Heart right ventricle (tissue), 16 donors: ENCODE measurements at places on chromosomes 13 and 19. TPM values are rescaled to one million over a fixed set of nuclear protein-coding genes. Genes with fewer than 3 reads are reported as not detected.
A peak's percentile ranks its signal among the peaks of the same experiment; 100 is the strongest.

- H3K36me3 ChIP-seq = no peaks in the 10 kb centered on the region
- H3K27ac ChIP-seq = no peak overlapping the region
- H3K27me3 ChIP-seq = no peaks in the 10 kb centered on the region
- H3K4me1 ChIP-seq = peaks cover 4% of the 10 kb centered on the region
Measured at GRCh38 chr19:28881616-28882015, 331.3 kb downstream of the UQCRFS1 start.

- no peaks in the 10 kb centered on the region for H3K4me1 ChIP-seq
- DNase-seq = no peak
- H3K27me3 ChIP-seq = no peaks in the 10 kb centered on the region
- H3K4me3 ChIP-seq = no peak overlapping the region
- H3K27ac ChIP-seq = no peak overlapping the region
Measured at GRCh38 chr19:8566855-8567254, 10.4 kb downstream of the MYO1F start.

DNA sequence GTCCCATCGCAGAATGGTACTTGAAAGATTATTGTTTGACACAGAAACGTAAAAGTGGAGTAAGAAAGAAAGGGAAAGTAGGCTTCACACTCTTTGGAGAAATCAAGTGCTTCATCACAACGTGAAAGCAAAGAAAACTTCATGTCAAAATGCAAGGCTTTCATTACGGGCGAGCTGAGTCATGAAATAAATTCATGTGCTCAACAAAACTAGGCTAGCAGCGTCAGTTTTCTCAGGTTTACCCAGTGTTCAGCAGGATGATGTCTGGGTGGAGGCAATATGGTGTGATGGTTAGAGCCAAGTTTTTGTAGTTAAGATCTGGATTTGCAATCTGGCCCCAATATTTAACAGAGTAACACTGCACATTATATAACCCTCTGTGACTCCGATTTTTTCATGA, 128.0 kb downstream of the TRPC4 start:
- H3K27me3 ChIP-seq = no peaks in the 10 kb centered on the region
- H3K36me3 ChIP-seq = no peaks in the 10 kb centered on the region
- no peak for DNase-seq
- H3K27ac ChIP-seq = no peak overlapping the region
- no peaks in the 10 kb centered on the region for H3K4me1 ChIP-seq

- DNase-seq = no peak
- H3K4me3 ChIP-seq = peak overlapping the region; percentile 42
- no peaks in the 10 kb centered on the region for H3K36me3 ChIP-seq
- peaks cover 28% of the 10 kb centered on the region for H3K4me1 ChIP-seq
- H3K27ac ChIP-seq = no peak overlapping the region
Measured at GRCh38 chr19:2291185-2291751, 9.3 kb upstream of the PEAK3 start.

DNA sequence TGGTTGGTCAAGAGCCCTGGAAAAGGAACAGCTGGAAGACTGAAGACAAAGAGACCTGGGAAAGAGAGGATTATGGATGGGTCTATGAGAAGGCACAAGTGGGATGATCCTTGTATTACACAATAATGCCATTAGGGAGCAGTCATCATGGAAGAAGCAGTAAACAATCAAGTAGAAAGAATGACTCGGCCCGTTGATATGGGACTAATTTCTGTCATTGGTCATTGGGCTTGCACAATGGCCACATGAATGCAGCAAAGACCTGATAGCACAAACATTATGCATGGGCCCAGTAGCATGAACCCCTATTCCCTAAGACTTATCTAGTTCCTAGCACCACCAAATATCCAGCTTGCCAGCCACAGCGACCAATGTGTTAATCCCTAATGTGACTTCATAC, 390.3 kb upstream of the ZNF507 start:
- no peaks in the 10 kb centered on the region for H3K4me1 ChIP-seq
- H3K36me3 ChIP-seq = no peaks in the 10 kb centered on the region
- no peak for DNase-seq
- H3K27ac ChIP-seq = no peak overlapping the region
- no peak overlapping the region for H3K4me3 ChIP-seq
- no peaks in the 10 kb centered on the region for H3K27me3 ChIP-seq

DNA sequence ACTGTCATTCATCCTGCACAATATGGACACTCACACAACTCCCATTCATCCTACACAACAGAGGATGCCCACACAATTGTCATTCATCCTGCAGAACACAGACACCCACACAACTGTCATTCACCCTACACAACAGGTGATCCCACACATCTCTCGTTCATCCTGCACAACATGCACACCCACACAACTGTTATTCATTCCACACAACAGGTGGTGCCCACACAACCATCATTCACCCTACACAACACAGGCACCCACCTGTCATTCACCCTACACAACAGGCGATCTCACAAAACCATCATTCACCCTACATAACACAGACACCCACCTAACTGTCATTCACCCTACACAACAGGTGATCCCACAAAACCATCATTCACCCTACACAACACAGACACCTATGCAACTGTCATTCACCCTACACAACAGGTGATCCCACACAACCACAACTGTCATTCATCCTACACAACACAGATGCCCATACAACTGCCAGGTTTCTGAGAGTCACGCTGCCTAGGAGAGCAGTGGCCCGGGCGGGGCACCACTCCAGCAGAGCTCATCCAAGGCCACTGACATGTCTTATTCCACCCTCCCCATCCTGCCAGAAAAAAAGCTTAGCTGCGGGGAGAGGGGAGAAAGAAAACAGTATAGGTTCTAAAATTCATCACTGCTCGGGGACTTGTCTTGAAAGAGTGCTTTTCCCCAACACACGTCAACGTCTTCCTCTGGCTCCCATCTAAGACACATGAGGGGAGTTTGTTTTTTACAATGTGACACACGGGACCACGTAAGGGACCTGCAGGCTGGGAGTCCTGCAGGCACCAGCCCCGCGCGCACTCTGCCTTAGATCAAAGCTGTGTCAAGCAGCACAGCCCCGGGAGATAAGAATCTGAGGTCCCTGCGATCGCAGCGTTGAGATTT, 44.0 kb downstream of the KLF2 start:
- H3K4me3 ChIP-seq = no peak overlapping the region
- H3K27ac ChIP-seq = no peak overlapping the region
- peaks cover 35% of the 10 kb centered on the region for H3K4me1 ChIP-seq
- no peak for DNase-seq
- H3K27me3 ChIP-seq = no peaks in the 10 kb centered on the region

DNA sequence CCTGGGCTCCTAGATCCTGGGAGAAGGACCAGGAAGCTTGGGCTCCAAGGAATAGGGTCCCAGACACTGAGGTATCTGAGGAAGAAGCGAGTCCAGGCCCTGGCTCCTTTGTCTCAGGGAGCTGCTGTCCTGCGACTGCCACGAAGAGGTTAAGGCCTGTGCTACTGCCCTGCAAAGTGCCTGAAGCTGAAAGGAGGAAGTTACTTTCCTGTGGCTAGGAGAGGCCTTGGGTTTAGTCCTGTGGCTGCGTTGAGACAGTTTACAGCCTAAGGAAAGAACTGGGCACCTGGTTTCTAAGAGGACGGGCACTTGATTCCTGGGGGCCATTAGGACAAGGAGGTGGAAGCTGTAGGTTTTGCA, 2.8 kb downstream of the MYADM start:
- H3K36me3 ChIP-seq = peaks cover 49% of the 10 kb centered on the region
- H3K4me3 ChIP-seq = no peak overlapping the region
- H3K27ac ChIP-seq = no peak overlapping the region
- H3K4me1 ChIP-seq = peaks cover 42% of the 10 kb centered on the region

DNA sequence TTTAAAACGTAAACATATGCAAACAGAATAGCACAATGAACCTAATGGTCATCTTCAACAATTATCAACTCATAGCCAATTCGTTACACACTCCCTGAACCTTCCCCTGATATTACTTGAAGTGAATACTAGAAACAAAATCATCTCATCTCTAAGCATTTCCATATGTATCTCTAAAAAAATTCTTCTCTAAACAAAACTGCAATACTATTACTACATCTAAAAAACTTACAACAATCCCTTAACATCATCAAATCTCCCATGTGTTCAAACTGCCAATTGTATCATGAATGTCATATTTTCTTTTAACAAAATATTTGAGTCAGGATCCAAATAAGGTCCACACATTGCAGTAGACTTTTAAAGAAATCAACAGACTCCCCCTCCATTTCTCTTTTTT, 61.4 kb downstream of the FRY start:
- no peaks in the 10 kb centered on the region for H3K27me3 ChIP-seq
- H3K4me3 ChIP-seq = no peak overlapping the region

ZNF599 gene
- total RNA-seq = 3.8 TPM

FUT3 gene
- not detected for total RNA-seq

LPAR2 gene
- total RNA-seq = 0.90 TPM

ZNF471 gene
- total RNA-seq = 4.5 TPM

ZNF793 gene
- total RNA-seq = 8.1 TPM

ADGRE3 gene
- total RNA-seq = not detected
